Skeletal muscle cell (primary cell): ENCODE measurements at places on chromosomes 2 and 18.

GRCh38 chr2:200587007-200587616 lies 1.3 kb downstream of the AOX1 start:
- no peak for DNase-seq

GRCh38 chr18:63686871-63687270 lies 15.9 kb upstream of the SERPINB11 start:
- DNase-seq, result no peak

DNA sequence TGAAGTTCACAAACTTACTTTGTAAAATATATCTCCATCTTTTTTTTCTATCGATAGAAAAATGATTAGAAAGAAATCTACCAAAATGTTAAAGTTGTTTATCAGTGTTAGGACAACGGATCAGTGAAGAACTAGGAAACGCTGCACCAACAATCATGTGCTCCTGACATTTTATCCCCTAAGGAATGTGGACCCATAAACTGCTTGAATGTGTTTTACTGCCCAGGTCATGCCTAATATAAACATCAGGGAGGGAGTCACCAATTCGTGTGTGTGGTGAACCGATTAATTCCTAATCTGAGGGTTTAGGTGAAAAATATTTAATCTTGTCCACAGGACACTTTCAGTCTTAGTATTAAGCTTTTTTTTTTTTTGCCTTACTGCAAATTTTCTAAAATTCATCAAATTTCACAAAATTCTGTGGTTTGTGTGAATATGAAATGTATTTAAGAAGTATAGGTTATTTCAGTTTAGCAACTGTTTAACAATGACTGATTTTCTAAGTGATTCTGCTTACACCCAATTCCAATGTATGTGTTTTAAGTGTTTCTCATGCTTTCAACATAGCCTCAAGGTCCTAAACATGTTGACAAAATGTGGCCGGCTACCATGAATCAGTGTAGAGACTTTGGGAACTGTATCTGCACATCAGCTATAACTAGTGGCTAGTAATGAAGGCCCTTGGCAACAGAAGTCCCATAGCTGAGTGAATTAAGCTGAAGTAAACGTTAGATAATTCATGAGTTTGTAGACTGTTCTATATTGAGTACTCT lies 11.1 kb upstream of the KIDINS220 start:
- DNase-seq, result no peak

DNA sequence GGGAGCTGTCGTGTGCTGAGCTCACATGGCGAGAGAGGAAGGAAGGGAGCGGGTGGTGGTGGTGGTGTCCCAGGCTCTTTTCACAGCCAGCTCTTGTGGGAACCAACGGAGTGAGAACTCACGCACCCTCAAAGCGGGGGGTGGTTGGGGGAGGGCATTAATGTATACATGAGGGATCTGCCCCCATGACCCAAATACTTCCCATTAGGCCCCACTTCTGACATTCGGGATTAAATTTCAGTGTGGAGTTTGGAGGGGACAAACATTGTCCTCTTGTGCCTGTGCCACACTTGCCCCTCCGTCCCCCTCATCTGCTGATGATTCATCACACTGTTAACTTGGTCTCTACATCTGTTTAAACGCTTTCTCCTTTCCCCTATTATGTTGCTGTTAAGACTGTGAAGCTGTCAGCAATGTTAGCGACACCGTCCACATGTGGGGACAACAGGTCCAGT lies 22.5 kb downstream of the INPP4A start:
- no peak for DNase-seq
